Stimulated activated memory B cell treated with anti-CD40 and anti-IgM and Interleukin-4, amounts not matched to agents 10 μg/mL and 1 μg/mL and 100 μg/mL, for 72 hours (primary cell): ENCODE measurements at places on chromosomes 3 and 15.

DNA sequence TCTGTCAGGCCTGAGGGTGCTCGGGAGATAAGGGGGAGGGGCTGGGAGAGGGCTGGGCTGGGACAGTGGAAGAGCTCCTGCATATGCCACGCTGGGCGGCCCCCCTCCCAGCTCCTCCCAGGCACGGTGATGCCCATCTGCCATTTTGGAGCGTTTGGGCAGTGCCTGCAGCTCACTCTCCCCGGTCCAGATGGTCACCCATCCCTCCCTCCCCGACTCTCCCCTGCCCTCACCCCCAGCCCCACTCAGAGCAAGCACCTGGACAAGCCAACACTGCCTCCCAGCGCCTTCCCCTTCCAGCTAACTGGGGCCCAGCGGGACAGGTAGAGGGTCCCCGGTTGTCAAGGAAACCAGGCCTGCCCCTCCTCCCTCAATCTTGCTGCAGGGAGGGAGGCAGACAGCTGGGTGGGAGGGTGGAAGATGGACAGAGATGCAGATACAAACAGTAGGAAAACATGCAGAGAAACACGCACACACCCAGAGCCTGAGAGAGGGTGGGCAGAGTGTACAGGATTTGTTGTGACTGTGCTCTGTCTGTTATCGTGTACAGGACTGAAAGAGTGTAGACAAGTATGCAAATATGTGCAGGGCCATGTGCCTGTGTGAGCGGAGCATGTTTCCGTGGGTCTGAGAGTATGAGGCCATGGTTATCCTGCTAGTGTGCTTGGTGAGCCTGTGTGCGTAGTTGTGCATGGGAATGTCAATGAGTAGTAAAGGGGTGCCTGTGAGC, 17.5 kb upstream of the CORO2B start:
- no peak for ATAC-seq

- ATAC-seq, result no peak
Observed at GRCh38 chr3:116190095-116190494, 255.2 kb downstream of the LSAMP start.

DNA sequence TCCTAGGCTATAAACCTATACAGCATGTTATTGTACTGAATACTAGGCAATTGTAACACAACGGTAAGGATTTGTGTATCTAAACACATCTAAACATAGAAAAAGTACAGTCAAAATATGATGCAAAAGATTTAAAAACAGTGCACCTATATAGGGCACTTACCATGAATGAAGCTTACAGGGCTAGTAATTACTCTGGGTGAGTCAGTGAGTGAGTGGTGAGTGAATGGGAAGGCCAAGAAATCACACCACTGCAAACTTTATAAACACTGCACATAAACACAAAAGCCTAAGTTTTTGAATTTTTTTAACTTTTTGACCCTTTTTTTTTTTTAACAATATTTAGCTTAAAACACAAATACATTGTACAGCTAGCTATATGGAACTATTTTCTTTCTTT, 204.7 kb upstream of the CTNNB1 start:
- no peak for ATAC-seq

DNA sequence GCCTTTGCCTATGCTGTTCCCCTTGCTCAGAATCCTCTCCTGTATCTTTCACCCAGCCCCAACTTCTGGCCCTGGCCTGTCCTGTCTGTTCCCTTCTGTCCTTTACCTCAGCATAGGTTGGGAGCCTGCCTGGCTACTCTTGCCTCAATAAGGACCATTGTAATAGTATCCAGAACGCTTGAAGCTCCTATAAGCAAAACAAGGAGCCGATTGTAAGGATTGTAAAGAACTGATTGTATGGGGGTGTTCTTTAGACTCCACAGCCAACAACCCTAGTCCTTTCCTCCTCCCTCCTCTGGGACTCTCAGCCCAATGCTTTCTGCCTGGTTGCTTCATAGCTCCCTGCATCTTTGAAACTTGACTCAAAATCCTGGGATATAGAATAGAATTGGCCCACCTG, 18.7 kb upstream of the RAD54L2 start:
- ATAC-seq, result no peak

DNA sequence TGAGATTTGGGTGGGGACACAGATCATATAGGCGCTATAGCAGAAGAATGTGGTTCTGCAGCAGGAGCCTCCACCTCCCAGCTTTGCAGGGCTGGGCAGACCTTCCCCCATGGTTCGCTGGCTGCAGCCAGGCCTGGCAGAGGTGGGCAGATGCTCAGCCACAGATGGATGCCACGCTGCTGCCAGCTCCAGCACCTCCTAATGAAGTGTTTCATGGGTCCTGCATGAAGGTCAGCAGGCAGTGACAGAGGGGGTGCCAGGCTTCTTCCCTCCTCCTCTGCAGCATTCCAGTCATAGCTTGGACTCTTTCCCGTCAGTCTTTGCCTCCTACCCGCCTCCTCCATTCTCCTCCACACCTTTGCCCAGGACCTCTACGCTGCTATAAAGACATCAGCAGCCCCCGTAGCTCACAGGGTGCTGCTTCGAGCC, 85.9 kb downstream of the SLCO3A1 start:
- ATAC-seq, result no peak

DNA sequence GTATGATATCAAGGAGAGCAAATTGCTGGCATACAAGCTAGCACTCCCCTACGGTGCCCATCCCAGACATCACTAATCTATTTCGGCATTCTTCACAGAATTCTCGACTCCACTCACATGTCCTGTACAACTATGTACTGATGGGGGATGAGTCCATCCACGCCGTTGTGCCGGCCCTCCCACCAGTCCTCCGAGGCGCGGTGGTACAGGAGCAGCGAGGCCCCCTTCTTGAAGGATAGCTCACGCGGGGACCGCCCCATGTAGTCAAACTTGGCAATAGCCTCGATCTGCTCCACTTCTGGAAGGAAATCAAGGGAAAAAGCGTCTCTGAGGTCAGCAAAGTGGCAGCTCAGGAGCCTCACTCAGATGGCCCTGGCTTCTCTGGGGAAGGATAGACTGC, 31.0 kb upstream of the RAD18 start:
- ATAC-seq, result no peak

- no peak for ATAC-seq
Observed at GRCh38 chr15:57872281-57873030, 165.9 kb downstream of the POLR2M start.

DNA sequence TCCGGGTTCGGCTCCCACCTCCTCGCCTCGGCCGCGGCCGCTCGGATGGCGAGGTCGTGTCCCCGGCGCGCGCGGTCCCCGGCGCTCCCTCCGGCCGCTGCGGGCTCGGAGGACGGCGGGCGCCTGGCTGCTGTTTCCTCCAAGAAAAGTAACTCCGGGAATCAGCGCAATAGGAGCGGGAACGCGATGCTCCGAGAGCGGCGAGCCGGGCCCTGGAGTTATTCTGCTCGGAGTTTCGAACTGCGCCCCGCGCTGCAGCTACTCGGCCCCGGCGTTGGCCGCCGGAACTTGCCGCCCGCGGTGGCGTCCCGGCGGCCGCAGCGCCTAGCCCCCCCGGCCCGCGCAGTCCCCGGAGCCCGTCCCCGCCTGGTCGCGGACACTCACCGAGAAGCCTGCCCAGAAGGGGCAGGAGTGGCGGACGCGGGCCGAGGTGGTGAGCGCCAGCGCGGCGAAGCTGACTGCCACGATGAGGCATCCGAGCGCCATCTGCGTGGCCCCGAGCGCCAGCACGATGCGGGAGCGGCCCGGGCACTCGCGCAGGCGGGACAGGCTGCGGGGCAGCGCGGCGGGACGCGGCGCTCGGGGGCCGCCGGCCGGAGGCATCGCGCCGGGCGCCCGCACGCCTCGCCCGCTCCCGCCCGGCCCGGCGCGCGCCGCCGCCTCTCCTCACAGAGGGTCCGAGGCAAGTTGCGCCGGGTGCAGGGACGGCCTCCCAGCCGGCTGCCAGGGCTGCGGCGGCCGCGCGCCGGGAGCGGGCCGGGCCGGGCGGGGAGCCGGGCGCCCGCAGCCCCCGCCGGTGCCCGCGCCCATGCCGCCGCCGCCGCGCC, 251.9 kb downstream of the TJP1 start:
- no peak for ATAC-seq

GRCh38 chr3:188092648-188093047, 61.3 kb upstream of the LPP start:
- ATAC-seq, result peak; percentile 92

- ATAC-seq, result no peak
Observed at GRCh38 chr3:51282931-51283330, 102.2 kb upstream of the MANF start.
